ENCODE measurements at places on chromosomes 1 and 21. TPM values are rescaled to one million over a fixed set of nuclear protein-coding genes. Genes with fewer than 3 reads are reported as not detected.

GRCh38 chr1:205147191-205147835 lies 25.5 kb upstream of the RBBP5 start:
- DNase-seq = no peak

- no peak for DNase-seq
Measured at GRCh38 chr1:18901952-18902522, 318 bp downstream of the ALDH4A1 start.

GRCh38 chr1:111903148-111903870 lies 86.2 kb downstream of the KCND3 start:
- DNase-seq = no peak

GRCh38 chr1:36872126-36872754 lies 162.1 kb downstream of the GRIK3 start:
- no peak for DNase-seq

DNA sequence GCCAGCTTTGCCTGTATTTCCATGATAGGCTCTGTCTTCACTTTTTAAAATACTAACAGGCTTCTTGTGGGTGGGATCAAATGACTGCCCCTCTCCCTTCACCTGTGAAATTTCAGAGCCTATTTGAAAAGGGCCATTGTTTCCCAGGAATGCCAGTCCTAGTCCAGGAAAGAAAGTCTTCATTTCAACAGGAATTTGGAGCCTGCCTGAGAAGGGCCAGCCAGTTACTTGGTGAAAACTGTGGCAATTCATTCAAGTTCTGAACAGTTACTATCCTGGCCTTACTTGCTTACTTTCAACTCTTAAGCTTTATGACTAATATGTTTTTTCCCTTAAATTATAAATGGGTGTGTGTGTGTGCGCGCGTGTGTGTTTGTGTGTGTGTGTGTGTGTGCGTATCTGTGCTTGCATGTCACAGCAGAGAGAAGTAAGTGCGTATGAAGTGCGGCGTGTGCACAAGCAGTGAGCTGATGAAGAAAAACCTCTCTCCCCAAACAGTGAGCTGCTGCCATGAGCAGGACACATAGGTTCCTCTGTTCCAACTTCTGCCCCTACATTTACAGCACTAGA lies 67.5 kb upstream of the RNPC3 start:
- no peak for DNase-seq

DNA sequence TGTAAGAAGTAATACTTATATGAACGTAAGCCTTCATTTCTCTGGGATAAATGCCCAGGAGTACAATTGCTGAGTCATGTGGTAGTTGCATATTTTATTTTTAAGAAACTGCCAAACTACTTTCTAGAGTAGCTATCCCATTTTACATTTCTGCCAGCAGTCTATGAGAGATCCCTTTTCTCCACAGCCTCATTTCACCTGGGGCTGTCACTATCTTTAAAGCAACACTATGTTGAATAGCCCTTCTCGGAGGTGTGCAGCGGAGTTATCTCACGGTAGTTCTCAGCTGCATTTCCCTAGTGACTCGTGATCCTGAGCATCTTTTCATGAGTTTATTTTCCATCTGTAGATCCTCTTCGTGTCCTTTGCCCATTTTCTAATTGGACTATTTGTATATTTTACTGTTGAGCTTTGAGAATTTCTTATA lies 93.4 kb downstream of the ADARB1 start:
- no peak for DNase-seq

DNA sequence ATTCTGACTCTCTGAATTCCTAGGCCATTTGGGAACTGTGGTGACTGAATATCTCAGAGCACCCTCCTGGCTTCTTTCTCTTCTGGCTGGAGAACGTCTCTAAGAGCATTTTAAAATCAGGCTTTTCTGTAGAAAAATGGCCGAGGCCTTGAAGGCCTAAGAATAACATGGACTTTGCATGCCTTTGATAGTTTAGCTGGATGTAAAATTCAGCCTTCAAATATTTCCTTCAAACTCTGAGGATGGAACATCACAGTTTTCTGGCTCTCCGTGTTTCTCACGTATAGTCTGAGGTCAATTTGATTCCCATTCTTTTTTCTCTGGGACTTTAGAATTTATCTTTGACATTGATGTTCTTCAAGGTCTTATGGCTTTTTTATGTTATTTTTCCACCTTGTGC lies 34.0 kb downstream of the ARHGEF16 start:
- DNase-seq = no peak

DNA sequence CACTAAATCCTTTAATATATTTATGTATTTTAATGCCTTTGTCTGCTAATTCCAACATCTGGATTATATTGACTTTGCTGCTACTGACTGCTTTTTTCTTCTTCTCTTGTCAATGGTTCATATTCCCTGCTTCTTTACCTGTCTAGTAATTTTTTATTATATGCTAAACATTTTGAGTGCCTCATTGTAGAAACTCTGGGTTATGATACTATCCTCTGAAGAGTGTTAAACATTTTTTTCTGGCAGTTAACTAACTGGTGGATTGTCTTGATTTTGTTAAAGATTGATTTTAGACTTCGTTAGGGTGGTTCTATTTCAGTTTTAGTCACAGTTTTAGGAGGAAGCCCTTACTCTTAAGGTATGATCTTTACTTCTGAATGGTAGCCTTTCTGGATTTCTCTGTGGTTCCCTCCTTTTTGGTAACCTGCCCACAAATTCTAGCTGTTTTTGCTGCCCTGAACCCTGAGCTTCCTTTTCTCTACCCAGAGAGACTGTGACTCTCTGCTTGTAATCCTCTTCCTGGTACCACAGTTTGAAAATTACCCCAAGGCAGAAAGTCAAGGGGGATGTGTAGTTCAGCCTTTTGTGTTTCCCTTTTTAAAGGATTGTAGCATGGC lies 81.9 kb downstream of the DHRS3 start:
- DNase-seq = no peak

Gene RGS18
- total RNA-seq = not detected
